ENCODE measurements at places on chromosomes 2 and 18.

GRCh38 chr2:156779416-156780120 is 343.4 kb downstream of the GPD2 start:
- no peak for DNase-seq

DNA sequence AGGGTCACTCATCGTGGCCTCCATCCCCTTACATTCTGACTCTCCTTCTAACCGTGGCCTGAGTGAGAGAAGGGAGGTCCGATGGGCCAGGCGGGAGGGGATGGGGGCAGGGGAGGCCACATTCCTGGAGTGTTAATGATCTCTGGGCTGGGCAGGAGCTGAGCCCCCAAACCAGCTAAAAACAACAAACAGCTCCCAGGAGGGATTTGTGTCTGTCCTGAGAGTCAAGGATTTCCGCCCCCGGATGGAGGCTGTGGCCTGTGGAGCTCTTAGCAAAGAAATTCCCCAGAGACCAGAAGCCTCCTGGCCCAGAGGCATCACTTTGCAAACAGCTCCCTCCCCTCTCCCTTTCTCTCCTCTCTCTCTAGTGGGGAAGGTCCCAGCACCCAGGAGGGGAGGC is 23.5 kb downstream of the EMX1 start:
- no peak for DNase-seq

GRCh38 chr2:10278763-10279471 is 23.8 kb upstream of the HPCAL1 start:
- DNase-seq, result no peak

DNA sequence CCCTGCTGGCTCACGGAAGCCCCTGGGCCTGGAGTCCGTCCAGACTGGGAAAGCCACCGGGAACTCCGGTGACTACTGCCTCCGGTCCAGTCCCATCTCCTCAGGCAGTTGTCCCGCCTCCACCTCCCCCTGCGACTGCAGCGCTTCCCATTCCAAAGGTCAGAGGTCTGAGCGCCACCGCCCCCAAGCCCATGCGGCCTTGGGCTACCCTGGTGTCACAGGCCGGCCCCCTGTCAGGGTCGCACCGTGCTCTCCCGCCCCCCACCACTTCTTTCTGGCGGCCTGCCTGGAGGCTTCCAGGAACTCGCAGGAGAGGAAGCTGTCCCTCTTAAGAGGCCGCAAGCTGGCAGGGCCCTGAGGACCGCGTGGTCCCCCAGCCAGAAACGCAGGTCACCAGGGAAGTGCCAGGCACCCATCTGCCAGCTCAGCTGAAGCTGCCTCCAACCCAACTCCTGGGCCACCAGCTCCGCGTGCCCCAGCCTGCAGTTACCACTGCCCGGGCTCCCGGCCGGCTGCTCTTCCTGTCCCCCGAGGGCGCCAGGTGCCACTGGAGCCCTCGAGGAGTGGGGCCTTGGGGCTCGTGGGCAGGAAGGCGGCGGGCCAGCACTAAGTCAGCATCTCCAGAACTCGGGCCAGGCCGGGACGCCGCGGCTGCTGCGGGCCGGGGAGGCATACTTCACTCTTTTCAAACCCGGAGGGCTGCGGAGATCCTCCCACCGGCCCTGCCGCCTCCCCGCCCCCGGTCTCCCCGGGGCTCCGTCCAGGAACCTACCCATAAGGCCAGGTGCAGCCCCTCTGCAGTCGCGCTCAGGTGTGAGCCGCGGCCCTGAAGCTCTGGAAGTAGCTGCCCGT is 83.3 kb upstream of the POMC start:
- DNase-seq, result peak; percentile 45

DNA sequence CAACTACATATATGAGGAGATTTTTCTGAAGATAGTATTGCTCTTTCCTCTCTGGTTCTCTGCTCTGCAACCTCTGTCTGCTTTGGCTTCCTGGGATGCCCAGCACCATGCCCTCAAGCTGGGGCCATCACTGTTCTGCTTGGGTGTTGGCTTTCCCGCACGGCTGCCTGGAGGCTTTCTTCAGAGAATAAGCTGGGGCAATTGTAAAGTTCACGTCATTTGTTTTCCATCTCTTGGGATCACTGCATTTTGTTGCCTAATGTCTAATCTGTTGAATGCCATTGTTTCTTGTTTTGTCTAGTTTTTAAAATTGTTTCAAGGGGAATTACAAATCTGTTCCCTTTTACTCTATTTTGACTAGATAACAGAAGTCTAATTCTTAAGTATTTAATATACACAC is 437.3 kb upstream of the NRP2 start:
- no peak for DNase-seq

DNA sequence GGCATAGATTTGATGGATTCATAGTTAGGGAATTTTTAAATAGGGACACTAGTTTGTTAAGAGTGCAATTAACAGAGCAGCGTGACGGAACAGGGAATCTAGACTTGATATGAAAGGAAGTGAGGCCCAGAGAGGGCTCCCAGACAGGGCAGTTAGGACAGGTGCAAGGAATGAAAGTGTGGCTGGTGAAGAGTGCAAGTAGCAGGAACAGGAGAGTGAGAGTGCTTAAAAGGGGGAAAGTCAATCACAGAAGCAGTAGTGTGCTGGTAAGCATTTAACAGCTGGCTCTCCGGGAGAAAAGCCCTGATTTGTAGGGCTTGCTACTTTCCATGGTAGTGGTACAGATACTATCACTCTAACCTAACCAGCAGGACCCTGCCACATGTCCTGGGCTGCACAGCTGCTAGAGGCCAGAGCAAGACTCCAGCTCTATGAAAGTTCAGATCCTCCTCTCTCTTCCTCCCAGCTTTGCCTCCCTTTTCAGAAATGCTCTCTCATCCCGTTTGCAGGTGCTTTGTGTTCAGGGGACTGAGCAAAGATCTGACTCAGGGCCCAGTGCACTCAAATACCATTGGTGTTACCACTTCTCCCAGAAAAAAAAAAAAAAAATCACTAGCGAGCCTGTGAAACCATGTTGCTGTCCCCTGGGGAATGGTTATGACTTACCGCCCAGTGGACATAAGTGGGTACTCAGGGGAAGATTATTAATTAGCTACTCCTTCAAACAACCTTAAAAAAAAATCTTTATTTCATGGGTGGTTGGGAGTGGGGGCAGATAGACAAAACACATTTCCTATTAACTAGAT is 18.1 kb upstream of the GCFC2 start:
- DNase-seq, result no peak

GRCh38 chr2:75986617-75987016 is 275.9 kb upstream of the GCFC2 start:
- DNase-seq, result no peak

GRCh38 chr18:6054256-6054842 is 159.0 kb upstream of the TMEM200C start:
- no peak for DNase-seq

- DNase-seq, result no peak
These were observed 120.1 kb downstream of the CACNB4 start for GRCh38 chr2:151978709-151979108.

DNA sequence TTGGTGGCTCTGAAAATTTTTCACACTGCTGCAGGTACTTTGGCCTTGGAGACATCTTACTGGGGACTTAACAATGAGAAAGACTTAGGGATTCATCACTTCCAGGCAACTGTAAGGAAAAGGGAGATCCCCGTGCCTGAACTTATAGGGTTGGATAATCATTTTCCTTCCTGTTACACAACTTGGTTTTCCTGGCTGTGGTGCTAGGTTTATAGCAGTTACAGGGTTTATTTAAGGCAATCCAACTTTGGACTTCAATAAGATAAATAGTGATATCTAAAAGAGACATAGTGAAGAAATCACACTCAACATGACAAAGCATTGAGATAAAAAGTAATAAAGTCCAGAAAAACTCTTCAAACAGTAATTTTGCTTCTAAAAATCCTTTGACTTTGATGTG is 70.2 kb upstream of the RAPH1 start:
- DNase-seq, result no peak

- no peak for DNase-seq
These were observed 52.8 kb downstream of the FAM178B start for GRCh38 chr2:96933305-96934181.

DNA sequence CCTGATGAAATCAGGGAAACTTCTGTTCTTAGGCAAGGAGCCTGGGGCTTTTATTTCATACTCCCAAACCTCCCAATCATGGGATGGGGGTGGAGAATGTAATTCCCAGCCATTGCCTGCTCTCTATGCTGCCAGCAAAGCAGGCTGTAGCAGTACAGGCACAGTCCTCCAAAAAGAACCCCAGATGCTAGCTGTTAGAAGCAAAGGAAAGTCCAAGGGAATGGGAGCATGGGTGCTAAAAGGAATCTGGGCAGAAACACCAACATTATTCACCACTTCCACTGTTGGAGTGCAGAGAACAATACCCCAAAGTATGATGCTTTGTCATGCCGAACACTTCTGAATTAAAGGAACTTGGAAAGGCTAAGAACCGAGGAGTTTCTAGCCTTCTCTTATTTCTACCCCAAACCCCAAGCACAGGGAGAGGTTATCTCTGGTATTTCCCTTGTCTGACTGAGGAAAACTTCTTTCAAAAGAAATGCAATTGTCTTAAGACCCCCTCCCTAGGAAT is 24.7 kb downstream of the MDH1 start:
- no peak for DNase-seq

DNA sequence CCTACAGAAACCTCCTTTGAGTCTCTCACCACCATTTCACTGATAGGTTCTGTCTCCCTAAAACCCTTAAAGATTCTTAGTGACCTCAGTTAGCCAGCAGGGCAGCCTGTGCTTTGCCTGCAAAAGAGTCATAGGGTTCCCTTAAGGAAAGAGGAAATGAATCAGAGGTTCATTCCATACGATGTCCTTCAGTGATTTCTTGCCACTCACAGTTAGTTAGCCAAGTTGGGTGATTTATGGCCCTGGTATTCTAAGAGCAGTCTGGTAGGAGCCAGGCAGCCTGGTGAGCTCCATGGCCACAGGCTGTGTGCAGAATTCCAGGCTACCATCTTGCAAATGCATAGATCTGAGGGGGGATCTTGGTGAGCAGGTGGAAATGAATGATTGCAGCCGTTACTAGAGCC is 18.7 kb upstream of the CCBE1 start:
- no peak for DNase-seq

- DNase-seq, result no peak
These were observed 13.3 kb downstream of the TM4SF20 start for GRCh38 chr2:227365833-227366232.

DNA sequence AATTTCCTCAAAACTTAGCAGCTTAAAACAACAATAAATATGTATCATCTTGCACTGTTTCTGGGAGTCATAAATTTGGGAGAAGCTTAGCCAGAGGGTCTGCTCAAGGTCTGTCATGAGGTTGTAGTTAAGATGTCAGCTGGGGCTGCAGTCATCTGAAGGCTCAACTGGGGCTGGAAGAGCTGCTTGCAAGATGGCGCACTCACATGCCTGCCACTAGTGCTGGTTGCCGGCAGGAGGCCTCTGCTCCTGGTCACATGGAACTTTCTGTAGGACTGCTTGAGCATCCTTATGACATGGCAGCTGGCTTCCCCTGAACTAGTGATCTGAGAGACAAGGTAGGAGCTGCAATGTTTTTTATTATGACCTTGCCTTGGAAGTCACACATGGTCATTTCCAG is 215.5 kb upstream of the HAAO start:
- no peak for DNase-seq

DNA sequence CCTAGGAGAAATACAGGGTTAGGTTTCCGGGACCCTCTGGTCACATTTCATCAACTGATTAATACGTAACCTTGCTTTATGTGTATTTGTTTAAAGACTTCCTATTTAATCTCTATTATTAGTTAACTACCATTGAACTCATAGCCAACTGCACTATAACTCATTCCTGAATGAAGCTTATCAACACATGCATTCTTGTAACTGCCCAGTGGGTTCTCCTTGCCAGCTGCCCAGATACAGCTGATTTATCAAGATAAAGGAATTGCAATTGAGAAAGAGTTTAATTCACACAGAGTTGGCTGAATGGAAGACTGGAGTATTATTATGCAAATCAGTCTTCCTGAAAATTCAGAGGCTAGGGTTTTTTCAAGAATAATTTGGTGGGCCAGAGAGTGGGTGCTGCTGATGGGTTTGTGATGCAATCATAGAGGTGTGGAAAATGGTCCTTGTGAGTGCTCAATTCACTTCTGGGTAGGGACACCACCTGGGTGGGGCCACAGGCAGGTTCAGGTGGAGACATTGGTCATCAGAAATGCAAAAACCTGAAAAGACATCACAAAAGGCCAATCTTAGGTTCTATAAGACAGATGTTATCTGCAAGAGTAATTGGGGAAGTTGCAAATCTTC is 21.1 kb upstream of the NOSTRIN start:
- no peak for DNase-seq

GRCh38 chr2:128692895-128693742 is 374.5 kb upstream of the HS6ST1 start:
- no peak for DNase-seq

GRCh38 chr2:223674998-223675609 is 72.9 kb upstream of the SCG2 start:
- no peak for DNase-seq

GRCh38 chr18:14144628-14144895 is 12.3 kb upstream of the ZNF519 start:
- DNase-seq, result no peak

DNA sequence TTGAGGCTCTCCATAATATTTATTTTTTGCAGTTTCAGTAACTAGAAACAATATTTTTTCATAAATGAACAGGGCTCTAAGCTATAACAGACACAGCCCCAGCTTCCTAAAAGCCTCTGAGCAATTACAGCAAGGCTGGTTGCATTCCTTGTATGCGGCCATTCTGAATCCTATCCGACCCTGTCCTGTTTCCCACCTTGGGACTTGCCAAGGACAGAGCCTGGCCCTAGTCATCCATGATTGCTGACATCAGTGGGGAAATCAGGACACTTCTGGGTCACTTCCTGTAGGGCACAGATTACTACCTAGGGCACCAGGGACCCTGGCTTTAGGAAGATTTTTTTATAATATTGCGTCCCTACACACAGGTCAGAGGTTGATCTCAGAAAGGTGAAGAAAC is 5.5 kb downstream of the TMEM177 start:
- no peak for DNase-seq

GRCh38 chr18:7590826-7591560 is 23.9 kb downstream of the PTPRM start:
- DNase-seq, result no peak

- no peak for DNase-seq
These were observed 345.6 kb downstream of the GRB14 start for GRCh38 chr2:164275659-164276058.

GRCh38 chr2:75310876-75311275 is 111.6 kb upstream of the TACR1 start:
- DNase-seq, result no peak

GRCh38 chr2:145186303-145186702 is 666.4 kb upstream of the ZEB2 start:
- no peak for DNase-seq

DNA sequence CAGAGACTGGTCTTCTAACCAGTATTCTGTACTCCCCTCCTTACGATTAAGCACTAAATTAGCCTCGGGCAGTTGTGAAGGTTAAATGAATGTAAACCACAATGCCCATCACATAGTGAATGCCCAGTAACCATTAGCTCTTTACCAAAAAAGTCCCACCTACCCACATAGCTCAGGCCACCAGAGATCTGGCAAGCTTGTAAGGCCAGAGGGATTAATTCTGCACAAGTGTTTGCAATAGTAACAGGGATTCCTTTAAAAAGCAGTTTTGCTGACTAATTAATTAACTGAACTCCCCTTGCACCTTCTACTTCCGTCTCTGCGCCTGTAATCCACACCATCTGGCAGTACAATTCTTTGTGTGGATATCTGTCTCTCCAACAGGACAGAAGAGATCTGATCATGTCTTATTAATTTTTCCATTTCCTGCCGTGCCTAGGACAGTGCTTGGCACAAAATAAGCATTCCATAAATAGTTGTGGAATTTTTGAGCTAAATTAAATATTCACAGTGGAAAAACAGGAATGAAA is 36.2 kb upstream of the IGFBP2 start:
- DNase-seq, result no peak

All from activated naive CD4-positive, alpha-beta T cell treated with Interleukin-2 at 50 U/mL for 16 hours (primary cell).